ENCODE measurements at places on chromosomes 3 and 15.

- peak; percentile 1 for DNase-seq
These were observed 150.8 kb upstream of the KCNMB2 start for GRCh38 chr3:178385280-178385952.

DNA sequence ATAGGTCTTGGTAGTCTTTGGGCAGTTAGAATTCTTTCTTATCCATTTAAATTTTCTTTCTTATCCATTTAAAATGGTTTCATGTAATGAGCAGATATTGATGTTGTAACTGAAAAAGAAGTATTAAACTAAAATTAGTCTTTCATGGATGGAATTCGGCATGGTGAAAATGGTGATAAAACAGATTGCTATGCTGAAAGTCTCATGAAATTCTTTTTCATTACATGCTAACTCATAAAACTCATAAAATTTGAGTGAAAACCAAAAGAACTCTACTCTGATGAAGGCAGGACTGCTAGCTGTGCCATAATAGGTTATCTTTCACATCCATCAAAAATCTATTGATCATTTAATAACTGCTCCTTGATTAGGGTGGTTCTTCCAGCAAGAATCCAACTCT, 3.9 kb upstream of the CD96 start:
- DNase-seq: no peak

- no peak for DNase-seq
These were observed 66.0 kb downstream of the SPTSSB start for GRCh38 chr3:161305095-161305991.

GRCh38 chr3:197854596-197855343, 63.7 kb downstream of the LRCH3 start:
- DNase-seq: no peak

- DNase-seq: no peak
These were observed 55.9 kb upstream of the MCTP2 start for GRCh38 chr15:94175420-94175819.

DNA sequence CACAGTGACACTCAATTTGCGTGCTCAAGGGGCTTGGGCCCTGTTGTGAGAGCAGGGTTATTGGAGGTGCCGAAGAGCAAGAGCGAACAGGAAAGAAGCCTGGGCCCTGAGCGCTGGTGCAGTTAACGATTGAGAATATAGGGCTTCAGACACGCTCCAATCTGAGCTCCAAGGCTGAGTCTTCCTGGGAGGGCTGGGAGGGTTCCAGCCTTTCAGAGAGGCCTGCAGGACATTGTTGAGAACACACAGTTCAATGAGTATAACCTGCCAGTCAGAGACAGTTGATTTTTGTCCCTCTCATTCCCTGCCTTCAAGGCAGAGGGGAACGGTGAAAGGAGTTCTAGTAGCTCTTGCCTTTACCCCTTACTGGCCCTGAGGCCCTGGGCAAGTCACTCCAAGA, 47.3 kb downstream of the GLDN start:
- DNase-seq: no peak

DNA sequence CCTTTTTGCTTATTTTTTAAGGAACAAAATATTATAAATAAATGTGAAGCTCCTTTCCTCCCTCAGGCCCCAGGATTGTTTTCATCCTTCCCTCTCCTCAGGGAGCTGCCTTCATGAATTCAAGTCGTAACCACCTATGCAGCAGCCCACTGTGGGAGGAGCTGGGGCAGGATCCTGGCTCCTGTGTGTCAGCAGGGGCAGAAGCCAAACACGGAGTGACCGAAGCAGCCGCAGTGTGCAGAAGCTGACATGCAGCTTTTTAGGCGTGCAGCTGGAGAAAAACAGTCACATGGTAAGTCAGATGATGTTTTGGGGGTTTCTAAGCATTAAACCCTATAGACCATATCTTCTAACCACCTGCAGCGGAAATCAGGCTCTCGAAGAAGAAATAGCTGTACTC, 231.3 kb downstream of the OCA2 start:
- no peak for DNase-seq

- peak; percentile 24 for DNase-seq
These were observed 817 bp downstream of the CLK3 start for GRCh38 chr15:74616366-74616939.

DNA sequence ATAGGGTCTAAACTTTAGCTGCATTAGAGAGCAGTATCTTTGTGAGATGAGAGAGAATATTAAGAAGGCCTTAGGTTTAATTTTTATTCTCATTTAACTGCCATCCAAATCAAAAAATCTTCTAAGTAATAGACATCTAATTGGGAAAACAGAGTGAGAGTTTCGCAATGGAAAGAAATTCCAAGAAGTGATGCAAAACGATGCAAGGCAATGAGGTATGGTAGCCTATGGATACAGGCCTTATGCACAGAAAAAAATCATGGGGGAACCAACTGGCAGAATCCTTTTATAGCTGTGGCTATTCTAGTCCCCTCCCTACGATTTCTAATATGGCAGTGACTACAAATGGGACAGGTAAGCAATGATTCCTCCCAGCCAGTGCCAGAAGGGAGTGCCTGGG, 225.9 kb downstream of the GREM1 start:
- DNase-seq: no peak

DNA sequence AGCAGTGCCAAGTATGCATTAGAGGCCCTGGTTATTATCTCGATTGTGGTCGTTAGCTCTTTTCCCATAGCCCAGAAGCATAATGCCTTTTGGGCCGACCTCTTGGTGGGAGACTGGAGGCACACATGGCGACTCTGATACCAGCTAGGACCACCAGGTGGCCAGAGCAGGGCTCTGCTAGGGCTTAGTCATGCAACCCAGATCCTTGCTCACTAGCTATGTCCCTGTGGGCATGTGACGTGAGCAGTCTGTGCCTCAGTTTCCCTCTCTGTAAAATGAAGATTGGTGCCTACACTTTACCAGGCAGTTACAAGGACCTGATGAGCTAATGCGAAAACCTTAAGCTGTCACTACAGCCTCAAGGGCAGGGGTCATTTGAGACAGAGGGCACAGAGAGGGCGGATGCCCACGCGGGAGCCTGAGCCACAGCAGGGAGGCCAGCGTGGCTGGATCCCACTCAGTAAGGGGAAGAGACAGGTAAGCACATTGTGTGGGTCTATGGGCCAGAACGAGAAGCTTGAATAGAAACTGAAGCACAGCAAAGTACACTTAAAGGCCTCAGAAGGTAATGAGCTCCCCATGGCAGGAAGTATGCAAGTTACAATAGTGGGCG, 8.8 kb downstream of the KLF15 start:
- no peak for DNase-seq

DNA sequence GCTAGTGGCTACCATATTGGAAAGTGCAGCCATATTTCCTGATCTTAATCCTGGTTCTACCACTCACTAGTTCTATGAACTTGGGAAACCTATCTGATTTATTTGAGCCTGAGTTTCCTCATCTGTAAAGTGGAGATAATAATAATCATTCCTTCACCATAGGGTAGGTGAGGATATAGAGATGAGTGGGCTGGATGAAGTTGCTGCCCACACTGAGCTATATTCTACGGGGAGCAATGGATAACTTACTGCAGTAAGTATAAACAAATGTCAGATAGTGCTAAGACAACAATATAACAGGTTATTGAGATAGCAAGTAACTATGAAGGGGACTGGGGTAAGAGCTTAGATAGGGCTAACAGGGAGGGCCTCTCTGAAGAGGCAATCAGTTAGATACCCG, 251.5 kb upstream of the ADAMTS9 start:
- DNase-seq: no peak

DNA sequence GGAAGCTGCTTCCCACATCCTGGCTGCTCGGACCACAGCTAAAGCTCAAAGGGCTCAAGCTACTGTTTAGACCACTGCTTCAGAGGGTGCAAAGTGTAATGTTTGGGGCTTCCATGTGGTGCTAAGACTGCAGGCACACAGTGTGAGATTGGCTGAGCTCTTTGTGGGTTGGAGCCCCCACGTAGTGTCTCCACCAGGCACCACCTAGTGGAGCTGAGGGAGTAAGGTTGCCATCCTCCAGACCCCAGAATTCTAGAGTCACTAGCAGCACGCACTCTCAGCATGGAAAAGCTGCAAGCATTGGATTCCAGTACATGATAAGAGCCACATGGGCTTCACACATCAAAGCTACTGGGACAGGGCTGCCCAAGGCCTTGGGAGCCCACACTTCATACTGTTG, 9.3 kb downstream of the MKRN3 start:
- DNase-seq: no peak

- no peak for DNase-seq
These were observed 383.6 kb upstream of the SEMA6D start for GRCh38 chr15:47333734-47334133.

GRCh38 chr3:122533931-122534334, 19.2 kb upstream of the KPNA1 start:
- DNase-seq: no peak

DNA sequence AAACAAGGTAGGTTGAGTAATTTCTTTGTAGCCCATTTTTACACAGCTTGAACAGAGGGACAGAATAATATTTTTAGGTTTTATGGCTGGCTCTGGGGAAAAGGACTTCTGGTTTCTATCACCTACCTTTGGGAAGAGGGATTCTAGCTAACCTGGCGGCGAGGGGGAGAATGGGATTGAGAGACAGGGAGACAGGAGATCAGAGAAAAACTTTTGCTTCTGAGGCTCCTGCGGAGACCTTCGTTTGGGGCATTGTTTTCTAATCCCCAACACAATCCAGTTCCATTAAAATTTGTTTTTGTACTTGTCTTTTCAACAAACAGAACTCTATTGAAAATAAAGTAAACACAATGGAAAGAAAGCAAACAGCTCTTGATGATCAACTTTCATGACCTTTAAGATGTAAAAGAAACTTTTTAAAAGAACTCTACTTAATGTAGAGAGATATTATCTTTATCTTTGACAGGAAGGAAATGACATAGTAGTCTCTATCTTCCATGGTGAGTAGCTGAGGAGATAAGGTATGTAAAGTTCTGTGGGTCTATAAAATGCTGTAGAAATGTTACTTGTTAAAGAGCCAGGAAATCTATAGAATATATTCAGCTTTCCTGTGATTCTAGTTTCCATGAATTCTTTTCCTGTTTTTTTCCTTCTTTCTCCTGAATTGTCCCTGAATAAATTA, 37.0 kb upstream of the P2RY1 start:
- no peak for DNase-seq

DNA sequence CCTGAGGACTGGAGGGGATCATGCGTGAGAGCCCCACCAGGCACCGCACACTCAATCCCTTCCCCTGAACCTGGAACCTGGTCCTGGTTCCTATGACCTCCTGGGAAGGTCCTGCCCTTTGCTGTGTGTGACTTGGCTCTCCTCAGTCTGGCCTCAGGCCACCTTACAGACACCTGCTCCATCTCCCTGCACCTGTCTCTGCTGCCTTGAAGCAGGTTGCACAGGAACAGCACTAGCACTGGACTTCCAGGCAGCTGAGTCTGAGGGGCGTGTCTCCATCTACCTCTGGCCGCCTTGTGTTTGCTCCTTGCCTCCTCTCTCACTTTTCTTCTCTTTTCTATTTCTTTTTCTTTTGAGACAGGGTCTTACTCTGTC, 15.4 kb downstream of the PSTPIP1 start:
- no peak for DNase-seq

- no peak for DNase-seq
These were observed 5.1 kb downstream of the ONECUT1 start for GRCh38 chr15:52784799-52785671.

DNA sequence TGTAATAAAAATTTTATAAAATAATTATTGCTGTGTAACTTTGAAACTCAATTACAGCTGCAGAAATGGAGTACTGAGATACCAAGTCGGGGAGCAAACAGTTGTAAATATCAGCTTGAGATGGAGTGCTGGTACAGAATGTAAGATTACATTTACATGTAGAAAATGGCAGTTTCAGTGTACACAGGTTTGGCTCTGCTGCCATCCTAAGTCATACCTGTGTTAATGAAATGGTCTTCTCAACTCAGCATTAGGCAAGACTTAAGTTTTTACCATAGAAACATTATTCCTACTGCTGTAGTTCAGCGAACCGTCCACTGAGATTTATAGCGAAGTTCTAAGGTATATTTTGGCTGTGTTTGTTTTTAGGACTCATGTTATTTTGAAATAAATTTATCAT, 110.1 kb upstream of the TBL1XR1 start:
- no peak for DNase-seq

DNA sequence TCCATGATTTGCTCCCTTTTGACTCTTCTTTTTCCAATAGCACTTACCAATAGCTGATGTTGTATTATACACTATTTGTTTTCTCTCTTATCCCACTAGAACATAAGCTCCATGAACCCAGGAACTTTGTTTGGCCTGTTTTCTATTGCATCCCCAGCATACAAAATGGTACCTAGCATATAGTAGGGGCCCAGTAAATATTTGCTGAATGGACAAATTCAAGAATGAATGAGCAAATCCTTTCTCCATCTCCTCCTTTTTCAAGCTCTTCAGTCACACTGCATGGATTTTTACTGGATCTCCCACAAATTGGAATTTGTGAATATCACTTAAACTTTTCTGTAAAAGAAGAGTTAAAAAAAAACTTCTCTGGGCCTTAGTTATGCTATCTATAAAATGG, 66.6 kb upstream of the FEZF2 start:
- DNase-seq: no peak

GRCh38 chr3:151777880-151778279, 36.0 kb upstream of the AADAC start:
- DNase-seq: no peak

- DNase-seq: no peak
These were observed 19.4 kb downstream of the BCL2L10 start for GRCh38 chr15:52093167-52093538.

- DNase-seq: no peak
These were observed 23.7 kb downstream of the CEP19 start for GRCh38 chr3:196688349-196688748.

GRCh38 chr3:16790432-16791400, 94.0 kb upstream of the PLCL2 start:
- DNase-seq: no peak

- DNase-seq: no peak
These were observed 269.2 kb downstream of the ZBBX start for GRCh38 chr3:167110901-167111300.

DNA sequence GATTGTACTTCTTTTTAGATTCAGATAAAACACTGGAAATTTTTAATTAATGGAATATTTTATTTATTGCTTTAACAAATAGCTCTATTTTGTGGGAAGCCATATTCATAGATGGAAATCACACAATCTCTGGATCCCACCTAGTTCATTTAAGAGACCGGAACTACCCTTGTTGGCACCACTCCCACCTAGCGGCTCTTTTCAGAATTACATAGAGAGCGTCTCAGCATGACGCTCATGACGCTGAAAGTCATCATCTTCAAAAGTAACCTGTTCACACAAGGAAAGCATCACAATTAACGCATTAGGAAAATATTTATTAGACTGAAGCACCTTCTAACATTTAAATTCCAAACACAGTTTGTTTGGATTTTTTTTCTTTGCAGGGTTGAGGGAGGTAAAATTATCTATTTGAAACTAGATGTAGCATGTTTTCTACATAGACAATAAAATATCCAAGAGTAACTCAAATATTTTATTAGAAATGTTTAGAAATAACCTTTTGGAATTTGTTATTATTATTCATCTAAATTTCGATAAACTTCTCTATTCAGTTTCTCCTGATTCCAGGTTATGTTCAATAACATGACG, 214.9 kb upstream of the ARRDC4 start:
- DNase-seq: no peak

- DNase-seq: no peak
These were observed 292.3 kb downstream of the ADAMTS17 start for GRCh38 chr15:100049483-100049882.
